ENCODE measurements at places on chromosomes 3 and 15.

- no peak for DNase-seq
These were observed 148.7 kb downstream of the TPRG1 start for GRCh38 chr3:189320511-189320910.

- no peak for DNase-seq
These were observed 772.5 kb upstream of the GRM7 start for GRCh38 chr3:6088433-6088832.

DNA sequence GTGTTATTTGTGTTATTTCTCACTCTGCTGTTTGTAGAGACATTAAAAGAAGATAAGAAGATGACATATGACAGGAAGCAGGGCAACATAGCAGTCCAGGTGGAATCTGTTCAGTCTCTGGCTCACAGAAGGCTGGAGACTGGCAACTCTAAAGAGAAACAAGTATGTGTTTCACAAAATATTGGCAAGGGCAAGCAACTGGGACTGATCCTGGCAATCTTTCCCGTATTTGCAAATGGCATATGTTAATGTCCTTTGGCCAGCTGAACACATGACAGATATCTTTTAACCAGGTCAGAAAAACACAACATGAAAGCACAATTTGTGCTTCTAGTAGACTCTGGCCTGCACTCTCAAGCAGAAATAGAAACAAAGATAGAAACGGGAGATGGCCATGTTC is 1354.1 kb upstream of the EPHA6 start:
- no peak for DNase-seq

GRCh38 chr3:16665282-16665741 is 60.1 kb upstream of the DAZL start:
- DNase-seq: no peak

DNA sequence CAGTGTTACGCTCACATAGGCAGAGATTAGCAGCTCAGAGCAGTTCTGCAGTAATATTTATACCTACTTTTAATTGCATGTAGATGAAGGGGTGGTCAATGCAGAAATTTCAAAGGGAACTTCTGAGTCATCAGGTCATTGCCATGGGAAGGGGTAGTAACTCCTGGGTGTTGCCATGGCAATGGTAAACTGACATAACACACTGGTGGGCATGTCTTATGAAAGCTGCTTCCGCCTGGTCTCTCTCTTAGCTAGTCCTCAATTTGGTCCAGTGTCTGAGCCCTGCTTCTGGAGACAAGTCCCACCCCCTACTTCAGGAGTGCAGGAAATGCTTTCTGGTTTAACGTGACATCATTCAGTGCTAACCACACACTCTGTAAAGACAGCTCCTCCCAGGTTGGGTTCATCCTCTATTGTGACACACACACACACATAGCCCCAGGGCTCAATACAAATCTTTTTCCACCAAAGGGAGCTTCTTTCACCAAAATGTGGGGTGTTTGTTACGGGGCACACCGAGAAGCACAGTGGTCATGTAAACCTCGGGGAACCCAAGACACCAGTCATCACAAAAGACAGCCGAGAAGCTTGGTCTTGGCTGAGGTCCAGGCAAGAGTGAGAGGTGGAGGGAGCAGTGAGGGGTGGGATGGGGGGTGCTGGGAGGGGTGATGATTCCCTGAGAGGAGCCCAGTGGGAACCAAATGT is 74.5 kb downstream of the TLE3 start:
- DNase-seq: no peak

DNA sequence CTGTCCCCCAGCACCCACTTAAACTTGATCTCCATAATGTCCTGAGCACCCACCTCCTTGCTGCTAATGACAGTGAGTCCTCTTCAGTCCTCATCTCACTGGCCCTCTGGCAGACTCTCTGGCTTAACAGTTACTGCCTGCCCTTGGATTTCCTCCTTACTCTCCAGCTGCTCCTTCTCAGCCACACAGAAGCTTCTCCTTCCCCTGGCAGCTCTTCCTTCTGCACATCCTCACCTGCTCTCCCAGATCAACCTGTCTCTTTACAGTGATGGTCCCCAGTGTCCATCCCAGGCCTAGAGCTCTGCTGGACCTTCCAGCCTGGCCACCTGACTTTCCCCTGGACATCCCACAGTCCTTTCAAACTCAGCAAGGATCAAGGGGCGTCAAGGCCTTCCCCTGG is 47.4 kb upstream of the SMAD3 start:
- DNase-seq: no peak

DNA sequence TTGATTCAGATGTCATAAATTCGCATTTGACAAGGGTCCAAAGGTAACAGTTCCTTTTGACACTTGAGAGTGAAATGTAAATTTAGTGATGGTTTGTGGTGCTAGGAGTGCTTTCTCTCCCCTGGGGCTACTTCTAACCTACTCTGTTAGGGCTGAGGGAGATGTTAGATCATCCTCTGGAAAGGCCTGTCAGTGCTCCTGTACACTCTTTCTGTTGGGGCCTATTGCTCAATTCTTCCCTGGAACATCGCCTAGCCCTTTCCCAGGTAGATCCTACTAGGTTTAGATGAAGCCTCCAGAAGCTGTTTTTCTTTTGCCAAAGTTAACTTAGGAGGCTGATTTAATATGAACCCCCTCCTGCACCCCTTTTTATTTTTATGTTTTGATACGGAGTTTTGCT is 1.4 kb downstream of the PCCB start:
- no peak for DNase-seq

- DNase-seq: no peak
These were observed 28.1 kb downstream of the SMAD3 start for GRCh38 chr15:67093504-67093862.

- no peak for DNase-seq
These were observed 27.6 kb downstream of the NIPA2 start for GRCh38 chr15:22866079-22866478.

DNA sequence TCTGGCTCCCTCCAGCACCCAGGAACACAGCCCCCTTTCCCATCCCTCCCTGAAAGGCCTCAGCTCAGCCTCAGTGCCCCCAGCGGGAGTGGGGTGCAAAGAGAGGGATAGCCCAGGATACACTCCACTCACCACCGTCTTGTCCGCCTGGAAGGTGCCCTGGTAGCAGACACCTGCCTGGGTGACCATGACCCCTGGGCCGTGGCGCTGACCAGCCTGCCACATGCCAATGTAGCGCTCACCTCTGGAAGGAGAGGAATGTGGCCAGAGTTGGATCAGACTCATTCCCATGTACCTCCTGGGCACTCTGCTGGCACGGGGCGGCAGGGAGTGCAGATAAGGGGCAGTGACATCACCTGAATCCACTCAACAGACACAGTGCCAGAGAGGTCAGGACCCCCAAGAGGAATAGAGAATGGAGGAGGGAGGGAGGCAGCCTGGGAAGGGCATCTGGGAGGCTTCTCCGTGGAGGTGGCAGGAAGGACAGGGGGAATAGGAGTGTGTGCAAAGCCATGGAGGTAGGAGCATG is 13.1 kb downstream of the ALS2CL start:
- DNase-seq: no peak

DNA sequence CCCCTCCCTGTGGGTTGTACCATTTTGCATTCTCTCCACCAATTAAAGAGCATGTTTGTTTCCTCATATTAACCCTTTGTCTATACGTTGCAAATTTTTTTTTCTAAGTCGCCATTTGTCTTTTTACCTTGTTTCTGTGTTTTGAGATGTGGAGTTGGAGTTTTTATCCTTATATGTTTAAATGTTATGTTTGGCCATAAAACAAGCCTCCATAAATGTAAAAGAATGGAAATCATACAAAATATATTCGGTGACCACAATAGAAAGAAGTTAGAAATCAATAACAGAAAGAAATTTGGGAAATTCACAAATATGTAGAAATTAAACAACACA is 29.2 kb downstream of the LRRK1 start:
- DNase-seq: no peak

DNA sequence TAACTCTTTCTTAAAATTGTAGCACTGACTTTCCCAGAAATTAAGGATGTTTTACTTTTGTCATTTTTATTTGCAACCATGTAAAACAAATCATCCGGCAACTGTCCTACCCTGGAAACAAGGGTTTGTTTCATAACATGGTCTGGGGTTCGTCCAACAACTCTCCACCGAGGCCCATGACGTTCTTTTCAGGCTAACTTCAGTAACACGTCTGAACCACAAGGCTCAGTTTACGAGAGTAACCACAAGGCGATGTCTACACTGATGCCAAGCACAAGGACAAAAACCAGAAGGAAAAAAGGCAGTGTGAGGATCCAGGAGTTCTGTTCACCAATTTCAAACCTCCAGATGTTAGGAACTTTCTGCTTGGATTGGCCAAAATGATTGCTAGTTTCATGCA is 546.1 kb downstream of the NTRK3 start:
- DNase-seq: no peak

- DNase-seq: no peak
These were observed 1.0 kb downstream of the ONECUT1 start for GRCh38 chr15:52789008-52789600.

DNA sequence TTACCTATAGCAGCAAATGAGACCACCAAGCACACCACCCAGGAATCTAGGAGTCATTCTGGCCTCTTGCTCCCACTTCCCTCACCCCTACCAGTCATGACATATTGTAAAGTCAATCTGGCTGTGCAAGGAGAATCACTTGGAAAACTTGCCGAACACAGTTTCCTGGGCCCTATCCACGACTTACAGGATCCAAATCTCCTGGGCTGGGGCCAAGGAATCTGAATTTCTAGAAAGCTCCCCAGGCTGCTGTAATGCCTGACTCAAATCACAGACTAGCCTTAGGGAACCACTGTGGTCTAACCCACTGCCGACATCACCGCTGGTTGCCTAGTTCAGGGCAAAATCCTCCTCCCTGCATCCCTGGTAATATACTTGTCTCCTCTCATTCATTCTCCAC is 4.2 kb upstream of the CRABP1 start:
- DNase-seq: no peak

GRCh38 chr3:130715616-130716015 is 31.0 kb downstream of the PIK3R4 start:
- DNase-seq: no peak

GRCh38 chr3:138928727-138929372 is 18.1 kb downstream of the FOXL2 start:
- DNase-seq: no peak

- no peak for DNase-seq
These were observed 74.8 kb downstream of the DNASE1L3 start for GRCh38 chr3:58135712-58136543.

DNA sequence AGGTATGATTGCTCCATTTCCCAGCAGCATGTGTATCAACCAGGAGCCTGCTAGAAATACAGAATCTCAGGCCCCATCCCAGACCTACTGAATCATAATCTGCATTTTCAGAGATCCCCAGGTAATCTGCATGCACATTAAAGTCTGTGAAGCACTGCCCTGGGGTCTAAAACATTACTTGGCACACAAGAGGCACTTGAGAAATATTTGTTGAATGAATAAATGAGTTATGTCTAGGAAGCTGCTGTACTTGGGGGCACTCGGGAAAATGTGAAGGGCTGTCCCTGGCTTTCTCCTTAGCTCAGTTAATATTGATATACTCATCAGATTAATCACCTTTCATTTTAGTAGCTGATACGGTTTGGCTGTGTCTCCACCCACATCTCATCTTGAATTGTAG is 184.4 kb downstream of the RORA start:
- no peak for DNase-seq

DNA sequence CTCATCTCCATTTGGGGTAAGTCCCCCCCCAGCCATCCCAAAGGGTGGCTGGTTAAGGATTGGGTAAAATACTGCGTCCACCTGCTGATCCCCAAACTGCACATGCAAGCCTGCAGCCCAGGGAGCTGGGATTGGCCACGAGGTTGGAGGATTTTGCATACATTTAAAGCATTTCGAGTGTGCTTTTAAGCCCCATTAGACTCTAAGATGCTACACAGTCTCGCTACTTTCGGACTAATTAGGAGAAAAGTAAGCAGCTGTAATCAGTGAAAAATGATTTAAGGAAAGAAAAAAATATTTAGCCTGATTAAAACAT is 23.9 kb downstream of the SLC6A6 start:
- DNase-seq: no peak

DNA sequence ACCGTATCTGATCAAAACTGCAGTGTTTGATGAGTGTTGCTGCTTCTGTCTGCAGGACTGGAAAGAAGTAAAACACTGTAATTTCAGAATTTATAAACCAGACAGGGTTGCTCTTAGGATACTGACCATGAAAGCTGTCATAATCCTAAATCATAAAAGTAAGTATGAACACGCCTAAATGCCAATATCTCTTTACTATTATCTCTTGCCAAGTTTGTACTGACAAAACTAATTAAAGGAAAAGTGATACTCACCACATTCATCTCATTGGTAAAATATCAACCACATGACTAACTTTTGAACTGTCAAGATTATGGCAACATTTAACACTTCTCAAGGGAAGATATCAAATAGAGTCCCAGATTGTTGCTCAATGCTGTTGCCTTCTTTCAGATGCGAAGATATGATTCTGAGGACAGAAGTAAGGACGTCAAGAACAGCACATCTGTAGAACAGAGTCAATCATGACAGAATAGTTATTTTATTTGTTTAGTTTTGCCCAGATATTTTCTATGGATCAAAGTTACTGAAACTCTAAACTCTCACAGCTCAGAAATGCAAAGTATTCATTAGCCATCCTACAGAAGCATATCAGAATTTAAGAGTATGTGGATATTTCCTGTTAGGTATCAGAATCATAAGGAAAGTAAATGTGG is 61.4 kb upstream of the COL8A1 start:
- no peak for DNase-seq

DNA sequence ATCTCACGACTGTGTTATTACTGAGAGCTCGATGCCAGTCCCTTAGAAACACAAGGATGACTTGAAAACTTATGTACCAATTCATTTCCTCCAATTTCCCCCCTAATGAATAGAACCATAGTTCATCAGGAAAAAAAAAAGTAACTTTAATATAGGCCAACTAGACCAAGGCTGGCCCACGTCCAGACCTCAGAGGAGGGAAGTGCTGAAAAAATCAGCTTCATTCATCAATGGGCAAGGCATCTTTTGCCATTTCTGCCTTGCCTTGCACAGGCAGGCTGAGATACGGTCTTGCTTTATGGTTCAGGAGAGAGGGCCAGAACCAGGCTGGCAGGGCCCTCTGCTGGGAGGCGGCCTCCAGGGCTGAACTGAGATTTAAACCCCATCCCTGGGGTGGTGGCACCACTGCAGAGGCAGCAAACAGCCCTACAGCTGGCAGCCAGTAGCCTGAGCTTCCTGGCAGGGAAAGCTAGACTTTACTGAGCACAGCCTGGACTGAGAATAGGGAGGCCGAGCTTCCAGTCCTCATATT is 104.1 kb upstream of the TNFAIP8L3 start:
- DNase-seq: no peak

- DNase-seq: peak; percentile 46
These were observed 36.1 kb downstream of the TTC23 start for GRCh38 chr15:99213187-99213811.

- DNase-seq: no peak
These were observed 73.5 kb downstream of the ATP10A start for GRCh38 chr15:25789616-25789999.

- DNase-seq: no peak
These were observed 255.9 kb upstream of the LYSMD4 start for GRCh38 chr15:99989095-99989494.

DNA sequence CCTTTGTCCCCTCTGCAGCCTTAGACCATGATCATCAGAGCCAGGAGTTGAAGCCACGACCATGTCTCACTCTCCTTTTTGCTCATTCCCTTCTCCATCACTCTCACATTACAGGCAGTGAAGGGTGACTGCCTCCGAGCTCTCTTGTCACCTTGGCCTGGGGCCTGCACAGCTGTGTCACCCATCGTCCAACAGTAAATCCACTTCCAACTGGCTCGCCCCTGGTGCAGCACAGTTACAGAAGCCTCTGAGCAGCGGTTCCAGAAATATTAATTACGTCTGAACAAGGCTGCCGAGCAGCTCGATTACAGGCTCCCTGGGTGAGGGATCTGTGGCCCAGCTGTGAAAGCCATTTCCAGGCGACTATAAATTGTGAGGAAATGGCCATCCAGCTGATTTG is 528.2 kb downstream of the NR2F2 start:
- no peak for DNase-seq
